Activated CD4-positive, alpha-beta T cell treated with anti-CD3 and anti-CD28 coated beads, Interleukin-2, amount 50 U/mL, for 48 hours (primary cell): ENCODE measurements at places on chromosomes 2 and 18.

DNA sequence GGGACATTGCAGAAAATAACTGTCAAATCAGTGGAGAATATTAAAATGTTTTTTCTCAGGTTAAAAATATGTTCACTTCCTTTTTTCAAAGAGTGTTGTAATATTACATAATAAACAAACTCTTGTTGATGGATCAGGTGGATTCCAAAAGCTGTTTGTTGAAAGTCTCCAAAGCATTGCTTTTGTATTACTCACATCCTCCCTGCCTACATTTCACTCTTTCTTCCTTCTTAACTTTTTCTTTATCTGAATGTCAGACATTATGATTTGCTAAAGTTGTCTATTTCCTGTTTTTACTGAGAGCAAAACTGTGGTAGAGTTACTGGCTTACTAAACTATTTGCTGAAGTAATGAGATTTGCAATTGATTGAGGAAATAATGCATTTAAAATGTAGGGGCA, 92.1 kb downstream of the CDH19 start:
- DNase-seq: no peak

- DNase-seq: no peak
Observed at GRCh38 chr2:233761040-233761769, 1.1 kb downstream of the UGT1A1 start.

DNA sequence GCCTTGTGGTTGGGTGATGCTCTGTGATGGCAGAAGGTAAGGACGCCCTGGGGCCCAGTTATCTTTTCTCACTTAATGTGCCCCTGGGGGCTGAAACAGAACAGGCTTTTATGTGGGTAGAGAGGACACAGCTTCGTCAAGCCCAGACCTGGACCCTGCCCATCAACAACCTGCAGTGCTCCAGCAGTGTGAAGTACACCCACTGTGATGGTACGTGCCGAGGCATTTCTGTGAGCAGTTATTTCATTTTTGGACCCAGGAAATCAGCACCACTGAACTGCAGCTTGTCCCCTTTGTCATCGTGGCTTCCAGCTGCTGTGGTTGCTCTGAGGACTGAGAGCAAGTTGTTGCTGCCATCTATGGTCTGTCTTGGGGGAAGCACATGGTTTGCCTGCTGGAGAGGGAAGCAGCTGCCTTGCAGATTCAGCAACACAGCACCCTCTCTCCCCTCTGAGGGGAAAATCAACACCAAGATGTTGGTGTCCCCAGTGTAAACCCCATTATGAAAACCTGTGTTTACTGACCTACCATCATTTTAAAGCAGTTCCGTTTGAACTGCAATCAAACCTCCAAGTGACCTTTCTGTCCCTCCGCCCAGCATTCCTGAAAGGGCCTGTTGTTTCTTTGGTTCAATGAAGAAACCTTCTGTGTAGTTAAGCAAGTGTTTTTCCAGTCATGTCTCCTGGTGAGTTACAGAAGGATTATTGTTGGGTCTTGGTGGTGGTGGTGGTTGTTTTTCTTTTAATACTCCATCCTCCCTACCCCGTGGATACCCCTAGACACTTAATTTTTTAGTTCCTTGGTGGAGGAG, 158.2 kb downstream of the MGAT5 start:
- DNase-seq: peak; percentile 57

GRCh38 chr2:177693658-177694339, 301.2 kb downstream of the AGPS start:
- DNase-seq: no peak

DNA sequence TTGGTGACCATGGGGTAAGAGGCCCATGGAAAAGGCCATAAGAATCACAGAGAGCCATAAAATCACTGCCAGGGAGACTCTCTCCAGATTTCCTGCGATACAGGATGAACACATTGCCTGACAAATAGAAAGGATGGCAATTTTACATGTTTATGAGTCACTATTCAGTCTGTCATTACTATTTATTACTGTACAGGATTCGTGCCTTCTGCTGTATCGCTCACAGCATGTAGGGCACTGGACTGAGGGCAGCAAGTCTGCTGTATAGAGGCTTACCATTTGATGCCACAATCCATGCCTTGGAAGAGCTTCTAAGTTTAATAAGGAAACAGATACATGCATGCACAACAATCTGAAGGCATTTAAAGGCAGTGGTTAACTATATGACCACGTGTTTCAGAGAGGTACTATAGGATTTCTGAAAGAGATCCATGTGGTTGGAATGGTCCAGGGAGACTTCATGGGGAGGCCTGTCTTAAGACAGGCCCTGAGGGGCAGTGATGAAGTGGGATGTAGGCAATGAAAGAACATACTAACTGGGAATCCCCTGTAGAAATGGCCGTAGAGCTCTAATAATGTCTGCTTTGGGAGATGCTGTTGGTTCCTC, 702.4 kb upstream of the RAB6C start:
- DNase-seq: no peak

DNA sequence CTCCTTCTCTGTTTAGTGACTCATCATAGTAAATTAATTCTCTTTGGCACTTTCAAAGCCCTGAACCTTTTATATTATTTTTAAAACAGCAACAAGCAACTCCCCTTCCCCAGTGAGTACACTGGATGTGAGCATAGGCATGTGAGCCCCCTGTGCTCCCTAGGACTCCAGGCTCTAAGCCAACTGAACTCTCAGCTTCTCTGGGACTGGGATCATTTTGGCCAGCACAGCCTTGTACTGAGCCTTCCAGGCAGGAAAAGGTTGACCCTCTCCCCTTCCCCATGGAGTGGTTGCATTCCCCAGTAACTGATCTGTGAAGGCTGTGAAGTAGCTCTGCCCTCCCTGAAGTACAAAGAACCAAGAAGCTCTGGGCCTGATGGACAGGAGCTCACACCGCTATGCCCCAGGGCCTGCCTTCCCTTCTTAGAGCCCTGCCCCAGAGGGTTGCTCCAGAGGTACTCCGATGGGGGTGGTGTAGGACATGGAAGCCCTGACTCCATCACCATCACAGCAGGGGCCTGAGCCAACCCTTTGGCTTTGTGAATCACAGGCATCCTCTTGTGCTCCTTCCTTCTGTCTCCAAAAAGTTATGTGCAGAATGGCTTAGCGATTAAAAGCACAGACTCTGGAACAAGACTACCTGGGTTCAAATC, 57.8 kb downstream of the ADD2 start:
- DNase-seq: no peak

- DNase-seq: no peak
Observed at GRCh38 chr18:26159353-26159752, 25.7 kb downstream of the PSMA8 start.

- no peak for DNase-seq
Observed at GRCh38 chr2:213545964-213546475, 261.8 kb downstream of the SPAG16 start.

GRCh38 chr2:105607920-105608504, 136.7 kb upstream of the NCK2 start:
- DNase-seq: no peak

DNA sequence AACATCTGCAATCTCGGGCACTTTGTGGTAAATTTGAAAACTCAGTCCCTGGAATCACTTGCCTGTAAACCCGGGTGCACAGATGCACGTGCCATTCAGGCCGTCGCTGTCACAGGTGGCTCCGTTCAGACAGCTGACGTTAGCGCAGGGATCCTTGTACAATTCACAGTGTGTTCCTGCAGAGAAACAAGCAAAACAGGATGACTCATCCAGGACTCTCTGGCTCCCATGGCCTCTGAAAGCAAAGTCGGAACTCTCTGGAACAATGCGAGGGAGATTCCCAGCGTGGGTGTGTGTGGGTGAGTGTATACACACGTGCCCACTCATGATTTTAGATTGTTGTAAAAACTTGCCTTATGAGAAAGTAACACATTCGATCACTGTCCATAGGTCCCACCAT, 136.1 kb upstream of the PID1 start:
- no peak for DNase-seq

- no peak for DNase-seq
Observed at GRCh38 chr18:5538544-5538943, 5.3 kb downstream of the EPB41L3 start.

GRCh38 chr2:37098416-37099118, 14.2 kb downstream of the GPATCH11 start:
- DNase-seq: no peak

DNA sequence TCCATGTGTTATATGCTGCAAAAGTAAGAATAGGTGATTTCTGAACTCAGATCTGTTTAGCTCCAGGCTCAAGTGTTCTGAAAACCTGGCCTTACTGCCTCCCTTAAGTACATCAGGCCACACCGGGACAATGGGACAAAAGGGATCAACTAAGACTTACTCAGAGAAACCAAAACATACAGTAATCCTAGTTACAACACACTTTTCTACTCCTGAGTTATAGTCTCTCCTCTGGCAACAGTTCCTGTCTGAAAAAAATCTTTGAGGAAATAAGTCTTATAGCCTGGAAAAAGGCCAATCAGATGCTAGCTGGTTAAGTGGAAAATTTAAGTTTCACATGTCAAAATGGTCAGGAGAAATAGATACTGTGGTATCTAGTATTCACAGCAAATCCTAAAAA, 5.6 kb downstream of the METTL5 start:
- DNase-seq: no peak

- peak; percentile 39 for DNase-seq
Observed at GRCh38 chr18:62329691-62330454, 4.8 kb downstream of the TNFRSF11A start.

- no peak for DNase-seq
Observed at GRCh38 chr2:7891312-7891711, 790.5 kb upstream of the ID2 start.

- no peak for DNase-seq
Observed at GRCh38 chr18:4198956-4199355, 256.2 kb downstream of the DLGAP1 start.

DNA sequence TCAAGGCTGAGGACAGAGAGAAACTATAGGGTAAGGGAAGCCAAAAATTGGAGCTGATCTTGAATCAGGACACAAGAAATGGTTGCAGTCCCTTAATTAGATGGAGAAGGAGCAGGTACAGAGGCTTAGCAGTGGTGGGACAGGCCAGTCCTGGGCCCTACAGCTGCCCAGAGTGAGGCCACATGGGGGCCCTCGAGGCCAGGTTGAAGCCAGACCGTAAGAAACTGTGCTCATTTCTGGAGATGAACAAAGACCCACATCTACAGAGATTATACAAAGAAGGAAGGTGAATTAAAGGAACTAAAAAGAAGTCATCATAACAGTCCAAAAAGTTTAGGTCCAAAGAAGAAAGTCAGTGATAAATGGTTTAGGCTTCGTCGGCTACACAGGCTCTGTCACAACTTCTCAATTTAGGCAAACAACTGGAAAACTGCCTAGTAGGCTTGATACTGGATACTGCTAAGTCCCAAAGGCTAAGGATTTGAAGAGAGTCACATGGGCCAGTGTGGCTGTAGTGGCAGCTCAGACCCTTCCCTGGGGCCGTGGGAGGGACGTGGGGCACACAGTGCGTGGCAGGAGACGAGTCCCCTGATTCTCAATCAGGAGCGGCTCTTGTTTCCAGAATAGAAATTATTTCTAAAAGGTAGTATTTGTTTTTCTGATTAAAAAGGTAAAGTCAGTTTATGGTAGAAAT, 50.4 kb upstream of the CNGA3 start:
- no peak for DNase-seq

DNA sequence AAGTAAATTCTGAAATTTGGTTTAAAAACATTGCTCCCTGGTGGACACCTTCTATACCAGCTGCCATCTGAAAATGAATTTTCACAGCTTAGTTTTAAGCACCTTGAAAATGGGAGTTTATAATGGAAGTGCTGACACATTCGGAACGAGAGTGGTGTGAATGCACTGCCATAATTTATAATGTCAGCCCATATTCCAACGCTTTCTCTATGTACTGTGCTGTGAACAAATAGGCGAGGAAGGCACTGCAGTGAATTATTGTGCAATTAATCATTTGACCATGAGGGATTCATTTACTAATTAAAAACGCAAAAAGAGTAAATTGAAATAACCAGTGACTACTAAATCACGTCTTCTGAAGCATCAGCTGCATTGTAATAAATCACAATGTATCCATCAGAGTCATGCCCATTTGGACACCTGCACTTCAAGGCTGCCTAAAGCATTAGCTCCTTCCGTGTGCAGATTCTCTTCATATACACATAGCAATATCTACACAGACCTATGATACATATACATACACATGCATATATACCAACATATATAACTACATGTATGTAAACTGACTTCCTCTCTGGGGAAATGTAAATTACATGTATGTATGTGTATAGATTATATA, 699.8 kb downstream of the GALR1 start:
- DNase-seq: no peak

DNA sequence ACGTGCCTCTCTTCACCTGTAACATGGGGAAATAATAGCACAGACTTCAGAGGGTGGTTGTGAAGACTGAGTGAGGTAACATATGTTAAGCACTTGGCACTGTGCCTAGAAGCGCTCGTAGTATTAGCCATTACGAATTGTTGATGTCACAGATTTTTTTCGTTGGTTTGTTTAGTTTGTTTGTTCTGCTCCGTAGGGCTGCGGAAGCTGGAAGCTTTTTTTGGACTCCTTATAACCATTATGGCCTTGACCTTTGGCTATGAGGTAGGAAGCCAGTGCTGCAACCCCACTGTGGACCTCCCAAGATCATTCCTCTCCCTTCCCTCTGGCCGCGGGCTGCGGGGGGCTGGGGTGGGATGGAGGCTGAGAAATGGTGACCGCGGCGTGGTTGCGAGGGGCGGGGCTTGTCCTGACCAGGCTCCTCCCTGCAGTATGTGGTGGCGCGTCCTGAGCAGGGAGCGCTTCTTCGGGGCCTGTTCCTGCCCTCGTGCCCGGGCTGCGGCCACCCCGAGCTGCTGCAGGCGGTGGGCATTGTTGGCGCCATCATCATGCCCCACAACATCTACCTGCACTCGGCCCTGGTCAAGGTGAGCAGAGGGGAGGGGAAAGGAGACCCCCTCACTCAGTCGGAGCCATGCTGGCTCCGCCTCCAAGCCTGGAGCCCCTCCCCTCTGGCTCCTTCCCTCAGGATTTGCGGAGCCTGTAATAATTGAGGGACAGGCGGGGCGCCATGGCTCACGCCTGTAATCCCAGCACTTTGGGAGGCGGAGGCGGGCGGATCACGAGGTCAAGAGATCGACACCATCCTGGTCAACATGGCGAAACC, 5.5 kb downstream of the SLC11A1 start:
- no peak for DNase-seq

DNA sequence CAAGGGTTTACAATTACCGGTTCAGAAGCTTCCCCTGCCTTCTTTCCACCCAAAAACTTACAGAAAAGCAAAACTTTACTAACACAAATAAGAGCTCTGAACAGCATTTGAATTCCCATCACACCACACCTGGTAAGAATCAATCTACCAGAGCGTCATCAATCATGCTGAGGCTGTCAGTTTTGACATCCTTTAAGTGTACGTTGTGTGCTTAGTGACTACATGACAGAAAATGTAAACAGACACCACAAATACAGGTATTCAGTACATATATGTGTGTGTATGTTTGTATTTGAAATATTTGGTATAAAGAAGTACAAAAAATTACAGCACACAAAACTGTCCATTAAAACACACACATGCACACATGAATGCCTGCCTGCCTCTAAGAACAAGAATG, 523.5 kb downstream of the TMEM182 start:
- no peak for DNase-seq
